ENCODE measurements at places on chromosomes 6 and 20.

DNA sequence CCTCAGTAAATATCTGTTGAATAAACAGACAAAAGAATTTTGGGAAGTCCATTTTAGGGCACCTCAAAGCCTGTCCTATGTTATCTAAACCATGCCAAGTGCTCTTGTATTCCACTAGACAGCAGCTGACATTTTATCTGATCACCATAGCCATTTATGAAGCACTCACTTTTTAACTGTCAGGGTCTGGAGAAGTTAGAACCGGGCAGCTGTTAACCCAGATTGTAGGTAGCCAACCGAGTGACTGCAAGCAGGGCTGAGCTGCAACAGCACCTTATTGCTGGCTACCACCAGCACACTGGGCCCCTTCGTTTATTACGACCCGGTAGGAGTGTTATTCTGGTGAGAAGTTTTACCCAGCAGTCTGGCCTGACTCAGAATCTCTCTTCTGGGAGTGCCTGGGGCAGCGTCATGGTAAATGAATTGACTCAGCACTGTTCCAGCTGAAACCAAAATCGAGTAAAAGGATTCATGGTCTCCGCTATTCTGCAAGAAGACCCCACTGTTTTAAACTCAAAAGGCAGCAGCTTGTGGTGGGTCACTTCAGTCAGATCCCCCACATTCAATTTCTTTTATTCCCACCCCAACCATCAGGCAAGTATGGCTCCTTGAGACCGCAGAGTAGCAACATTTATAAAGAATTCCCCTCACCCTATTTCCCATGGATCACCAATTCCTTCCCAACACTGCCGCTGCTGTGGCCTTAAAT is 1.7 kb downstream of the UBE2V1 start:
- H3K36me3 ChIP-seq = no peaks in the 10 kb centered on the region
- H3K4me3 ChIP-seq = peak overlapping the region; percentile 92
- DNase-seq = no peak
- H3K4me1 ChIP-seq = peaks cover 5% of the 10 kb centered on the region
- peak overlapping the region; percentile 94 for H3K27ac ChIP-seq

DNA sequence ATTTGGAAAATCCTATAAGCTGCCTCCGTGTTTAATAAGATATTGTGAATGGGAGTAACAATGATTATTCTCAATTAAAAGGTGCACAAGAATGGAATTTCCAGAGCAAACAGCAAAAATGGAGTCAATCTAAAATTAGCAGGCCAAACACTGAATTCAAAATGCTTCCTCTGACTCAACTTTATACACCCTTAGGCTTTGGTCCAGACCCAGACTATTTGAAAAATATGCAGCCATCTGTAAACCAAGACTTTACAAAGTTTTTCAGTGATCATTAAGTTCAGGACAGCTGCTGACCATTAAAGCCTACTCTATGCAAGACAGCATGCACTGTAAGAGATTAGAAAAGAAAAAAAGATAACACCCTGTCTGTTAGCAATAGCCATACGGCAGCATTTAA is 39.4 kb upstream of the CCN6 start:
- DNase-seq = no peak
- no peaks in the 10 kb centered on the region for H3K4me1 ChIP-seq
- no peaks in the 10 kb centered on the region for H3K27me3 ChIP-seq
- H3K27ac ChIP-seq = peak overlapping the region; percentile 59
- no peaks in the 10 kb centered on the region for H3K36me3 ChIP-seq

DNA sequence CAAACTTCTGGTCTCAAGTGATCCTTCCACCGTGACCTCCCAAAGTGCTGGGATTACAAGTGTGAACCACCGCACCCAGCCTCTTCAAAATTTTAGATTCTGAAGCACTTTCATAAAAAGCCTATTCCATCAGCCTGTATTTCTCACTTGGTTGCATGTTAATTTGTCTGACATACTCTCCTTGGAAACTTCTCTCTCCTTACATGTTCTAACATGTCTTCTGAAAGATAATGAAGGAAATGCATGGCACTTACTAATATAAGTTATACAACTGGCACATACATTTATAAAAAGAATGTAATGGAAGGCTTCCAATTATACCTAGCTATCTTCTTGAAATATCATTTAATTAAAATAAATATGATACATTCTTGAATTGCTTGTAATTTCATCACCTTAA is 597.5 kb downstream of the TBC1D32 start:
- H3K27me3 ChIP-seq = no peaks in the 10 kb centered on the region
- H3K4me3 ChIP-seq = no peak overlapping the region
- DNase-seq = no peak

DNA sequence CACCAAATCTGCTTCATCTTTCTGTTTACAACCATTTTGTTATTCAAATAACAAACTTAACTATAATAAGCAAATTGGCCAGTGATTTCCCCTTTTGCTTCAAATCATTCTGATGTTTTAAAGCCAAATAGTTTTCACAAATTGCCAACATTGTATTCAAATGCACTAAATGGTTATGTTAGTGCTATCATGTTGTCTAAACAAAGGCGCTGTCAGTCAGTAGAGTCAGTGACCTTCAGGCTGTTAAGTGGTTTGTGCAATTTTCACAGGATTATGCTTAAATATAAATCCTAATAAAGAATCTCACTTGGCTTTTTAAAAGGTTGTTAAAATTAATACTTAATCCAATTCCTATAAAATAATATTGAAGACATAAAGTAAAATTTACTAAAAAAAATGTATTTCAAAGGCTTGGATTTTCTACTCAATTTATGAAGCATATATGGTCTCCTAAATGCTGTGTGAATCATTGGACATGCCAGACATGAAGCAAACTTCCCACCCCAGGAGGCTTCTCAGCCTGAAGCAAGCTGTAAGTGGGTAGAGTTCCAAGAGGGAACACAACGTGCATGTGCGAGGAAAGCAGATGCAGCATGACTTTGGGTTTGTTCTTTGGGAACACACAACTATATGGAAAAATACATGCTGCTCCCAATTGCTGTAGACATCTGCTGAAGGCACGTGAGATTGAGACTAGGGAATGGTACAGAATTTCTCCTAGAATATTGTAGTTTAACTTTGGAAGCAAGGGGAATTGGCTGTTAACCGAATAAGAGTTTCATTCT is 54.9 kb downstream of the RSPO3 start:
- H3K36me3 ChIP-seq = no peaks in the 10 kb centered on the region
- no peak overlapping the region for H3K4me3 ChIP-seq
- H3K27me3 ChIP-seq = no peaks in the 10 kb centered on the region
- no peaks in the 10 kb centered on the region for H3K4me1 ChIP-seq
- DNase-seq = no peak

DNA sequence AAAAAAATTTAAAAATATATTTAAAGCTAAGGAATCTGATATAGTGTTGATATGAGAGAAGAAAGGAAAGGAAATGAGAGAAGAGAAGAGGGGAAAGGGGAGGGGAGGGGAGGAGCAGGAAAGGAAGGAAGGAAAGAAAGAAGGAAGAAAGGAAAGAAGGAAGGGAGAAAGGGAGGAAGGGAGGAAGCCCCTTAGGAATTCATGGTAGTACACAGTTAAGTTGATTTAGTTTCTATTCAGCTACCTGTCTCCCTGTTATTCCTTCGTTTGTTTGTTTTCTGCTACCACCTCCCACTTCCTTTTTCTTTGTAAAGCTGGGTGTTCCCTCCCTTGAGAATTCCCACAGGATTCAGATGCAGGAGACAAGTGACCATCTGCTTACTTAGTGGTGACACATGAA is 1025.4 kb upstream of the FLRT3 start:
- no peaks in the 10 kb centered on the region for H3K4me1 ChIP-seq
- H3K4me3 ChIP-seq = no peak overlapping the region
- no peak overlapping the region for H3K27ac ChIP-seq
- H3K27me3 ChIP-seq = no peaks in the 10 kb centered on the region
- no peak for DNase-seq

GRCh38 chr6:117666881-117667280 is 8.4 kb upstream of the NUS1 start:
- DNase-seq = no peak
- no peaks in the 10 kb centered on the region for H3K36me3 ChIP-seq
- no peak overlapping the region for H3K27ac ChIP-seq
- H3K4me3 ChIP-seq = no peak overlapping the region

DNA sequence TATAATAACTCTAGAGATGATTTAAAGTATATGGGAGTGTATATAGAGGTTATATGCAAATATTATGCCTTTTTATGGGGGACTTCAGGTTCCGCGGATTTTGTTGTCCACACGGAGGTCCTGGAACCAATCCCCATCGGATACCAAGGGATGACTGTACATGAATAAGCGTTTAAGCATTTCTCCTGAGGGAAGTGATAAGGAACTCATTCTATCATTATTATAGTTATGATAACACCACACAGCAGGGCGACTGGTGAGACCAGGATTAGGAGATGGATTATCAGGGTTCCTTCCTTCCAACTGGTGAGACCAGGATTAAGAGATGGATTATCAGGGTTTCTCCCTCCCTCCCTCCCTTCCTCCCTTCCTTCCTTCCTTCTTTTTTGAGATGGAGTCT is 6.6 kb downstream of the ECI2 start:
- H3K36me3 ChIP-seq = peaks cover 45% of the 10 kb centered on the region
- H3K4me3 ChIP-seq = no peak overlapping the region

DNA sequence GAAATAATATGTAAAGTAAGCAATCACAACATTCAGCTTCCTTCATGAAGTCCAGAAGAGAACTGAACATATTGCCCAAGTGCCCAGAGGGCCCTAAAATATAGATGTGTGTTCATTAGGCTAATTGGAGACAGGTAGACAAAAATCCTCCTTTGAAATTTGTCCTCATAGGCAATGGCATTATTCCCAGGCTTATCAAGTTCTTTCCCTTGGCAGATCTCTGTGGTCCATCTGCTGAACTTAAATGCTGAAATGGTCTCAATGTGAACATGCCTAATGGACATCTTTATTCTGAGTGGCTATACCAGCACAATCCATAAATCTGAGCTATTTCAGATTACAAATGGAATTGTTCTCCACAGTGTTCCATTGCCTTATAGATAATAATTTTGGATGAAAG is 79.0 kb upstream of the BMP5 start:
- no peaks in the 10 kb centered on the region for H3K27me3 ChIP-seq
- H3K4me3 ChIP-seq = no peak overlapping the region
- H3K4me1 ChIP-seq = no peaks in the 10 kb centered on the region

DNA sequence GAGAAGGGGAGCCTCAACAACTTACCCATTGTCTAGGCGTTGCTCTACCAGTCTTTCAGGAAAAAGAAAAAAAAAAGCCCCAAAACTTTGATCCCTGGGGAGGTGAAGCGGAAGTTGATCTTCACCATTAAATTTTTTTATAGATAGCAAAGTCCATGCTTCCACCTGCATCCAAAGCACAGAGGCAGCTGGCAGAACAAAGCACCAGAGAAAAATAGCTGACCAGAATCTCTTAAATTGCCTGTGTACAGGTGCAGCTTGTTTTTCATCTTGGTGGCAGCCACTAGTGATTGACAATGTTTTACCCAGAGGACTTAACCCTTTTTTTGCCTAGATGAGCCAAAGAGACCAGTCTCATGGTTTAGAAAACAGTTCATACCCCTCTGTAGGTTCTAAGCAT is 86.0 kb downstream of the MYB start:
- H3K27ac ChIP-seq = no peak overlapping the region
- no peak for DNase-seq
- H3K27me3 ChIP-seq = no peaks in the 10 kb centered on the region
- H3K4me3 ChIP-seq = no peak overlapping the region
- H3K4me1 ChIP-seq = no peaks in the 10 kb centered on the region

GRCh38 chr20:7938058-7938457 is 2.2 kb downstream of the HAO1 start:
- no peak overlapping the region for H3K4me3 ChIP-seq
- DNase-seq = no peak
- no peaks in the 10 kb centered on the region for H3K36me3 ChIP-seq
- no peaks in the 10 kb centered on the region for H3K27me3 ChIP-seq

DNA sequence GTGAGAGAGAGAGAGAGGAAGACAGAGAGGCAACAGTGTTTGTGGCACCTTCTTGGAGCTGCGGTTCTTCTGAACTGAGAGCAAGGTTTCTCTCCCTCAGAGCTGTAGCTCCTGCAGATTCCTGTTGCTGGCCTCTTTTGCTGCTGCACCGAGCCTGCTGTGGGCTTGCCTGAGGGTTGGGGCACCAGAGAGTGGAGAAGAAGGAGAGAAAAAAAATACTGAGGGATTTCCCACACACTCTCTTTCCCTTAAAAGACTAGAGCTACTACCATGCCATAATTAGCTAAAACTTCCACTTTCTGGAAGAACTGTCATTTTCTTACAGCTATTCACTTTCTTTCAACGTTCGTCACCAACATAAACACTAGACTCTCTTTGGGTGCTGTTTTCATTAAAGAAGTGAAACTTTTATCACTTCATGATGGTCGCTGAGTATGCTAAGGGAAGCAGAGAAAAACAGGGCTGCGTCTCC is 18.2 kb upstream of the ECI2 start:
- H3K4me1 ChIP-seq = no peaks in the 10 kb centered on the region
- no peaks in the 10 kb centered on the region for H3K27me3 ChIP-seq

DNA sequence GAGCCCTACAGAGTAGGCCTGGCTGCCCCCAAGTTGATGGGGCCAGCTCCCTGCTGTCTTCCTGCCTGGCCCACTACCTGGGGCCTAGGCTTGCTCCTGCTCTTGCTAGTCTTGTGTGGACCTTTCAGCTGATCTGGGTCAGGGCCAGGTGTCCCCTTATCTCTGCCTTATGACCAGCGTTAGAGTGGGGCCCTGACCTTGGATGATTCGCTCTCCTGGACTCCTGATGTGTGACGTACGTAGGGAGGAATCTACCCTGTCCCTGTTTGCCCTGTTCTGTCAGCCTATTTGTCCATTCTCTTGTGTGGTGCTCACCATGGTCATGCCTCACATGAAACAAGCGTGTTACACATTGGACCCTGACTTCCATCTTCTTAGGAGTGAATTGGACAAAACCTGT is 571.8 kb downstream of the QKI start:
- DNase-seq = no peak
- H3K36me3 ChIP-seq = no peaks in the 10 kb centered on the region
- no peak overlapping the region for H3K27ac ChIP-seq
- no peaks in the 10 kb centered on the region for H3K27me3 ChIP-seq
- H3K4me1 ChIP-seq = no peaks in the 10 kb centered on the region

DNA sequence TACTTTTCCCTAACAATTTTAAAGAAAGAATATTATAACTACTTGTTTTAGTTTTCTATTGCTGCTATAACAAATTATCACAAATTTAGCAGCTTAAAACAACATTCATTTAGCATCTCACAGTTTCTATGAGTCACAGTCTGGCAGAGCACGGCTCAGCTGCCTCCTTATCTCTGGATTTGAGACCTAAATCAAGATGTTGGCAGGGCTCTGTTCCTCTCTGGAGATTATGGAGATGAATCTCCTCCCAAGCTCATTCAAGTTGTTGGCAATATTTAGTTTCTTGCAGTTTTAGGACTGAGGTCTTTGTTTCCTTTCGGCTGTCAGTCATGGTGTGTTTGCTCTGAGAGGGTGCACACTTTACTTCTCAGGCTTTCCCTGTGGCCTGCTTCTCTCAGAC is 1065.8 kb upstream of the EYS start:
- H3K27me3 ChIP-seq = no peaks in the 10 kb centered on the region
- H3K4me3 ChIP-seq = no peak overlapping the region
- no peaks in the 10 kb centered on the region for H3K36me3 ChIP-seq
- H3K4me1 ChIP-seq = no peaks in the 10 kb centered on the region

Data from ascending aorta (tissue), 2 donors.